Gastrocnemius medialis (tissue), 4 donors: ENCODE measurements at places on chromosomes 7 and 10.

- no peak for DNase-seq
These were observed 98.0 kb upstream of the MBL2 start for GRCh38 chr10:52870562-52870961.

- no peak for DNase-seq
These were observed 210.9 kb downstream of the DGKB start for GRCh38 chr7:14691597-14692203.

- DNase-seq, result no peak
These were observed 135.3 kb downstream of the PTPRN2 start for GRCh38 chr7:158452331-158452730.

DNA sequence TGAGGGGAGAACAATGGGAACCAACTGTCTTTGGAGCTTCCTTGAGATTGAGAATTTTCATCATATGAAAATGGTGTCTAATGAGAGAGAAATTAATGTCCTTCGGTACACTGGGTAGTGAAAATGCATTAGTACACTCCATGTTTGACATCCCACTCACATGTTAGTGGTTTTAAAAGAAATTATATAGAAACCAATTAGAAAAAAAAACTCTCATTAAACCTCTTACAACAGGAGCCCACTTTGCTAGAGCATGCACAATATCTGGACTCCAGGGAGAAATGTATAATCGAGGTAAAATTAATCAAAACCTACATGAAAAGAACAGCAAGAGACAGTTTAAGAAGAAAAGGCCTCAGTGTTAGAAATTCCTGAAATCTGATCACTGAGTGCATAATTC is 79.2 kb upstream of the KCNIP2 start:
- DNase-seq, result no peak

DNA sequence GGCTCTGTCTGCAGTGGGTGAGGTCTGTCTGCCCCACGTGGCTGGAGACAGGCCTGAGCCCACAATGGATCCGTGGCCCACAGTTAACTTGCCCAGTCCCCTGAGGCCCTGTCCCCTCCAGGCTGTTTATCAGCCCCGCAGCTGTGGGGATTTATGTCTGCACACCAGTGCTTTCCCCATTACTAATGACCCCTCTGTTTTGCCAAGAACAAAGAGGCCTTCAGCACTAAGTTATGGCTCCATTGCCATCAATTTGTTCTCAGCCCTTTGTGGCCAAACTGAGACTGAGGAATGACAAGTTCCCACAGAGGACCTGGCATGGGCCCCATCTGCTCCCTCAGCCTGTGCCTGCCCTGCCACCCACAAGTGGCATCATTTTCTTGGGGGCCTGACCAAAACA is 138.2 kb downstream of the C10orf105 start:
- DNase-seq, result no peak

- DNase-seq, result no peak
These were observed 83.5 kb downstream of the IDE start for GRCh38 chr10:92490387-92490786.

- DNase-seq, result no peak
These were observed 8.6 kb upstream of the UPF2 start for GRCh38 chr10:12051241-12051640.

- no peak for DNase-seq
These were observed 144.1 kb downstream of the NRP1 start for GRCh38 chr10:33190406-33190805.

GRCh38 chr10:78328592-78329404 is 295.1 kb downstream of the RPS24 start:
- DNase-seq, result no peak

- no peak for DNase-seq
These were observed 76.1 kb downstream of the ZNF277 start for GRCh38 chr7:112282476-112283188.

DNA sequence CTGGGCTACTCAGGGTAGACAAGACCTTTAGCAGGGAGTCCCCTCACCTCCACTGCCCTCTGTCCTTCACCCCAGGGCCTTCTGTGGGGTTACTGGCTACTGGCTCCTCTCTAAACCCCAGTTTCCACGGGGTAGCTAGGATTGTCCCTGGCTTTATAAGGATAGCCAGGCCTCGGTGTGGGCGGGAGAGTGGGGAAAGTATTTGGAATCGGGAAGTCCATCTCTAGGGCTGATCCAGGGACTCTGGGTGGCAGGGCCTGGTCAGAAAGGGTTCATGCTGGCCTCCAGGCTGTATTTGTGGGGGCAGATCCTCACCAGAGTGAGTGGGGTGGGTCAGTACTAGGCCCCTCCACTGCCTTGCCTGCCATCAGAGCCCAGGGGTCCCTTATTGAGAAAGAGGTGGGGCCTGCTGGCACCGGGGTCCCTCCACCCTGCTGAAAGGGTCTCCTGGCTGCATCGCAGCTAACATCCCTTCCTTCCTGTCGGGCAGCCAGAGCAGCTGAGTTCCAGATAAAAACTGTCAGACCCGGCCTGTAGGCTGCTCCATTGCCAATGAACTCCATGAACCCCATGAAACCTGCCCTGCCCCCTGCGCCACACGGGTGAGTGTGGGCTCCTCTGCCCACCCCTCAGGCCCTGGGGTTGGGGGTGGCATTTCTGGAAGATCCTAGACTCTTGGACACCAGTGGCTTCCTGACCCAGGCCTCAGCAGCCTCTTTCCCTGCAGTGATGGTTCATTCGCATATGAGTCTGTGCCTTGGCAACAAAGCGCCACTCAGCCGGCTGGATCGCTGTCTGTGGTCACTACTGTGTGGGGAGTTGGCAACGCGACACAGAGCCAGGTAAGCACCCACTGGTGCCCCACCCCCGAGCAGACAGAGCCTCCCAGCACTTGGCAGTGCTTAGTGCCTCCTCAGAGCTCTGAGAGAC is 7.3 kb downstream of the ZMIZ2 start:
- DNase-seq, result no peak

DNA sequence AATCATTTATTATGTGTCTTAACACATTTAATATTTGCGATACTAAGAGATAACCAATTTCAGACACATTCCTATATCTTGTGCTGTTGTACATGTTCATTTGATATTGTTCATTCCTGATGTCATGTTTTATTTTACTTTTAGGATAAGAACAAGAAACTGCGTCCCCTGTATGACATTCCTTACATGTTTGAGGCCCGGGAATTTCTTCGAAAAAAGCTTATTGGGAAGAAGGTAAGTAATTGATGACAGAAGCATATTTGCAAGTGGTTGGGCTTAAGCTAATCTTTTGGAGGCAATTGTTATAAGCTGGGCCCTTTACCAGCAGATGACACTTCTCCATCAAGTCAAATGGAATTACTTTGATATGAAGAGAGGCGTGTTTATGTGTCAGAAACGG is 155.3 kb downstream of the SND1 start:
- DNase-seq, result no peak

DNA sequence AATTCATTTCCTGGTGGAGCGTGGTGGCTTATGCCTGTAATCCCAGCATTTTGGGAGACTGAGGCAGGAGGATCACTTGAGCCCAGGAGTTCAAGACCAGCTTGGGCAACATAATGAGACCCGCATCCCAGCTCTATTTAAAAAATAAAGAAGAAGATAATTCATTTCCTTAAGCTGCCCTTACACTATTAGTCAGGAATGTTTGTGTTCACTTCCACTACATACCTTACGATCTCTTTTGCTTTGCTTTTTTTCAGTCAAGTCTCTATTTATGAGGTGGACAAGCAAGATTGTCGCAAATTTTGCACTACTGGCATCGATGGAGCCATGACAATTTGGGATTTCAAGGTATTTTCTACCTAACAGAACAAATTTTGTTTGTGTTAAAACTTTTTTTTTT is 11.2 kb upstream of the ARPC1B start:
- no peak for DNase-seq

DNA sequence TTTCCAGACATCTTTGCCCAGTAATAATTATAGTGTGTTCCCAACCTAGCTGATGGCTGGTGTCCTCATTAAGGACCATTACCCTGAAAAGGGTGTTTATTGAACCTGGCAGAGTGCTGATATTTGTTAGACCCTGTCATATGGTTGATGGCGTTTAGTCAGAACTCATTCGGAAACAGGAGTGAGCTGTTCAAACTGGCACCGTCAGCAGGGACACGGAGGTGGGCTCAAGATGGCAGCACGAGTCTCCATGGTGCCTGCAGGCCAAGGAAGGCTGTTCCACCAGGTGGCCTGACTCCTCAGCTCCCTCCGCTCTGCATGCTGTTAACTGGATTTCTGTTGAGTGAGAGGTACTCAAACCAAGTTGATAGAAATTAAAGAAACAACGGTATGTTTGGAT is 589.1 kb upstream of the MGMT start:
- no peak for DNase-seq
